CD4-positive, alpha-beta T cell treated with Interleukin-1 beta for 1 hour (primary cell): ENCODE measurements at places on chromosomes 4 and X.

GRCh38 chr4:37243722-37244582 lies 591 bp upstream of the NWD2 start:
- no peak for DNase-seq

DNA sequence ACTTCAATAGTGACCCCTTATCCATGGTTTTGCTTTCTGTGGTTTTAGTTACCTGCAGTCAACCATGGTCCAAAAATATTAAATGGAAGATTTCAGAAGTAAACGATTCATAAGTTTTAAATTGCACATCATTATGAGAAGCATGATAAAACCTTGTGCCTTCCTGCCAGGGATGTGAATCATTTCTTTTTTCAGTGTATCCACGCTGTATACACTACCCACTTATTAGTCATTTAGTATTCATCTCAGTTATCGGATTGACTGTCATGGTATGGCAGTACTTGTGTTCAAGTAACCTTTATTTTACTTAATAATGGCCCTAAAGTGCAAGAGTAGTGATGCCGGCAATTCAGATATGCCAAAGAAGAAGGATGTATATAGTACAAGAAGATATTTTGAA lies 37.7 kb upstream of the TASL start:
- DNase-seq, result no peak

DNA sequence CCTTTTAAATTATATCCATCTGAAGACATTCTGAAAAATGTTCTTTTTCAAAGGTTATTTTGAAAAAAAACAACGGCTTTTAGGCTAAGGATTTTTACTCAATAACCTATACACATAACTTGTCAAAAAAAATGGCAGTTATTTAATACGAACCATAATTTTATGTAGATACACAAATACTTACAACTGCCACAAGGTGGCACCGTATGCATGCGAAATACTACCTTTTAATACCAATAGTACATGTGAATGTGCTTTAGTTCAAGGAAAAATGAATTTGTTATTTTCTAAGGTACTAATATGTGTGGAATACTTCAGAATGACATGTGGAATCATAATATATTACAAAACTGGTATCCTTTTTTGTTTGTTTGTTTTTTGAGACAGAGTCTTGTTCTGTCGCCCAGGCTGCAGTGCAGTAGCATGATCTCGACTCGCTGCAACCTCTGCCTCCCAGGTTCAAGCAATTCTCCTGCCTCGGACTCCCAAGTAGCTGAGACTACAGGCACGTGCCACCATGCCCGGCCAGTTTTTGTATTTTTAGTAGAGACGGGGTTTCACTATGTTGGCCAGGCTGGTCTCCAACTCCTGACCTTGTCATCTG lies 4.6 kb upstream of the MAD2L1 start:
- peak; percentile 39 for DNase-seq

DNA sequence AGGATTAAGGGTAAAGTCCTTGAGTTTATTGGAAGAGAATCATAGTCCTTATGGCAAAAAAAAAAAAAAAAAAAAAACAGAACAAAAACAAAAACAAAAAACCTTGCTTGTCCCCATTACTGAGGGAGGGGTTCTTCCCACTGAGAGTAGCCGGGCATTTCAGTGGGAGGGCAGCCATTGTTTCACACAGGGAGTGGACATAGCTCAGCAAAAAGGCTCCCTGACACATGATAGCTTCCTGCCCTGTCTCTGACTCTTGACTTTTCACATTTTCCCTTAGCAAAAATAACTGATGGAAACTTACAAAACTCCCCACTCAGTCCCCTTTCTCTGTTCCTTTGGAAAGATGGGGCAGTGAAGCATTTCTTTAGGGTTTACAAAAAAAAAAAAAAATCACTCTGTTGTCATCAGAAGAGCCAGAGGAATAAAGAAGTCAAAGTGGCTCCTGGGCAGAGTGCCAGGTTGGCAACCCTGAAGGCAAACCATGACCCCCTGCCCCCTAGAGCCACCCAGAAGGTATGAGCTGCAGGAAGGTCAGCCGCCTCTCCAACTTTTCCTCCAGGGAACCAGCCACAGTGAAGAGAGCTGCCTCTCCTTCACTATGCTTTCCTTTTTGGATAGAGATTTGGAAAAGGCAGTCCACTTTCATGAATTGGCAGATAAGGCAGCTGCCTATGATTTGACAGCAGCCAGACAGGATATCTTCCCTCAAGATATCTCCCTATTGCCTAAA lies 170.6 kb downstream of the KDR start:
- no peak for DNase-seq

- DNase-seq, result peak; percentile 2
Observed at GRCh38 chrX:56281789-56282188, 49.6 kb downstream of the KLF8 start.

DNA sequence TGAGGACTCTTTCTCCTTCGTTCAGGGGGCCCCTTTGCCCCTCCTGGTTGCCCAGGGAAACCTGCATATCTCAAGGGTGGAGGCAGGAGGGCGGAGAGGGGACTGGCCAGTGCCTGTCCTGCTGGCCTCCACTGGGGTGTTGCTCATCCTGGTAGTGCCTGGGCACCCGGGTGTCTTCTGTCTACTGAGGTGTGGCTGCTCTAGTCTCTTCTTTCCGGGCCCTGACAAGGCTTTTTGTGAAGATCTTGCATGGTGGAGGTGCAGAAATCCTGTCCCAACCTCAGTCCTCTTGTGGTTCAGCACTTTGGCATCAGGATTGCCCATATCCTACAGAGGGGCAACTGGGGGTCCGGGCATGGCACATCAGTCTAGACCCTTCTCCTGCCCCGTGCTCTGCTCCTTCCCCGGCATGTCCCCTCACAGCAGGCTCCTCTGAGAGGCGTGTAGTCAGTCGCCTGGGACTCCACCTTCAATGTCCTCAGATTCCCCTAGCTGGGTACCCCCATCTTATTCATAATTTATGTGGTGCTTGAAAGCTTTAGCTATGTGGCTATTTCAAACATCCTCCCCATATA lies 1.9 kb downstream of the CCDC110 start:
- DNase-seq, result no peak

- no peak for DNase-seq
Observed at GRCh38 chr4:84681486-84682274, 98.8 kb downstream of the CDS1 start.
